Stimulated activated CD4-positive, alpha-beta T cell treated with anti-CD3 and anti-CD28 coated beads, Interleukin-12 subunit alpha, Interleukin-12 subunit beta, amount 100 ng/mL, for 48 hours (primary cell): ENCODE measurements at places on chromosomes 13 and 19.

GRCh38 chr13:113367771-113368170 is 3.8 kb upstream of the GRTP1 start:
- no peak for DNase-seq

GRCh38 chr13:63287926-63288325 is 1872.3 kb upstream of the PCDH20 start:
- no peak for DNase-seq

DNA sequence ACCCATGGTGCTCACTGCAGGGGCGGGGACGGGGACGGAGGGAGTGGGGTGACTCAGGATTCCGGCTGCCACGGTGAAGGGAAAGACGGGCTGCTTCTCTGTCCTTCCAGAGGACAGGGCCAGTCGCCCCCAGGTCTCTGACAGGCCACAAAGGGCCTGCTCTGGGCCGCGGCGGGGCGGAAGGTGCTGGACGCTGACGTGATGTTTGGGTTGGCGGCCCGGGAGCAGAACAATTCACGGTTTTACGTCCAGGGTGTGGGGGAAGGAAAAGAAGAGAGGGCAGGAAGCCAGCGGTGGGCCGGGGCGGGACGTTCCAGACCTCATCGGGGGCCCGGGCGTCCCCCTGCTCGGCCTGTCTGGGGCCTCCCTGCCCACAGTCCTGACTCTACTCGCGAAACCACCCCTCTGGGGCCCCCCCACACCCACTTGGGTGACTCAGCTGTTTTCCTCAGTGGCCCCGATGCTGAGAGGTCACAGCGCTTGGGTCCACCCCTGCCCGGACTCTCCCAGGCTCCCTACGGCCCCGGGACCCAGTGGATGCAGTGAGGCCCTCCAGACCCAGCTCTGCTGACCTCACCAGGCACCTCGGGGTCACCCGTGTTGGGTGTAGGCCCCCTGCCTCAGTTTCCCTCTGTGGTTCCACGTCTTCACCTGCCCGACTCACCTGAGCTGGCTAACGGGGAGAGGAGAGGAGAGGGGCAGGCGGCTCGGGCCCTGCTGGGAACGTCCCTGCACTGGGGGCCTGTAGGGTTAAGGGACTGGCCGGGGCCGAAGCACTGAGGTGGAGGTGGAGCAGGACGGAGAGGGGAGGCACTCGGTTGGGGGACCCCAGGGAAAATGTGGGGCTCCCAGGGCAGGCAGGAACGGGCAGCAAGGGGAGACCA is 29.2 kb downstream of the PIP5K1C start:
- no peak for DNase-seq

DNA sequence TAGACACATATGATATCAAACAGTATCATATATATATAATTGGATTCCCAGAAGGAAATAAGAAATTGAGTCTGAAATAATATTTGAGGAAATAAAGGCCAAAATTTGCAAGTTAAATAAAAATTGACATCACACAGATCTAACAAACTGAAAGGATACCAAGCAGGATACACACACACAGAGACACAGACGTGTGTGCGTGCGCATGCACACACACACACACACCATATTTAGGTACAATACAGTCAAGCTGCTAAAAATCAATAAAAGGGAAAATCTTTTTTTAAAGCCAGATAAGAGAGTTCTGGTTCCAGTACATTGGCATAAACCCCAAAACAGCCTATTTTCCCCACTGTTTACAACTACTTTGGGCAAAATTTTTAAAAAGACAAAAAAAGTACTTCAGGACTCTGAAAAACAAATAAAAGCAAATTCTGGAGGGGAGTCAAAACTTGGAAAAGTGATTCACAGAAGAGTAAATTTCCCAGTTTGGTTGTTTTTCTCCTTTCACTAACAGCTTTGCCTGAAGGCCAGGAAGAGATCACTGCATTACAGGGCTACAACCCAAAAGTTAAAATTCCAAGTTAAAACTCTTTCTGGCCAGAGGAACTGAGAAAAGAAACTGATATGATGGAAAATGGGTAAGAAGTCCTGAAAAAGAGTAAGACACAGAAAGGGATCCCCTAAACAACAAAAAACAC is 16.2 kb downstream of the MYCBP2 start:
- no peak for DNase-seq

- no peak for DNase-seq
Measured at GRCh38 chr19:47512183-47512947, 2.5 kb downstream of the NAPA start.

DNA sequence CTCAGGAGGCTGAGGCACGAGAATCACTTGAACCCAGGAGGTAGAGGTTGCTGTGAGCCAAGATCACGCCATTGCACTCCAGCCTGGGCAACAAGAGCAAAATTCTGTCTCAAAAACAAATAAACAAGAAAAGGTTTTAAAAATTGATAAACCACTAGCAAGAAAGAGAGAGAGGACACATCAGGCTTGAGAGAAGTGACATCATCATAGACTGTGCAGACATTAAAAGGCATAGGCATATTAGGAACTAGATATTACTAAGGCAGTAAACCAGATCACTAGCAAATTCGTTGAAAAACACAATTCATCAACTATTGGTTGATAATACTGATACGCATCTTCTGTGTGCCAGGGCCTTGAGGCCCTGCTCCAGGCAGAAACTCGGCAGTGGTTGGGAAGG is 7.7 kb downstream of the A1BG start:
- no peak for DNase-seq

- no peak for DNase-seq
Measured at GRCh38 chr19:4976401-4977298, 7.7 kb downstream of the KDM4B start.

GRCh38 chr19:48354332-48354992 is 9.3 kb downstream of the TMEM143 start:
- no peak for DNase-seq

DNA sequence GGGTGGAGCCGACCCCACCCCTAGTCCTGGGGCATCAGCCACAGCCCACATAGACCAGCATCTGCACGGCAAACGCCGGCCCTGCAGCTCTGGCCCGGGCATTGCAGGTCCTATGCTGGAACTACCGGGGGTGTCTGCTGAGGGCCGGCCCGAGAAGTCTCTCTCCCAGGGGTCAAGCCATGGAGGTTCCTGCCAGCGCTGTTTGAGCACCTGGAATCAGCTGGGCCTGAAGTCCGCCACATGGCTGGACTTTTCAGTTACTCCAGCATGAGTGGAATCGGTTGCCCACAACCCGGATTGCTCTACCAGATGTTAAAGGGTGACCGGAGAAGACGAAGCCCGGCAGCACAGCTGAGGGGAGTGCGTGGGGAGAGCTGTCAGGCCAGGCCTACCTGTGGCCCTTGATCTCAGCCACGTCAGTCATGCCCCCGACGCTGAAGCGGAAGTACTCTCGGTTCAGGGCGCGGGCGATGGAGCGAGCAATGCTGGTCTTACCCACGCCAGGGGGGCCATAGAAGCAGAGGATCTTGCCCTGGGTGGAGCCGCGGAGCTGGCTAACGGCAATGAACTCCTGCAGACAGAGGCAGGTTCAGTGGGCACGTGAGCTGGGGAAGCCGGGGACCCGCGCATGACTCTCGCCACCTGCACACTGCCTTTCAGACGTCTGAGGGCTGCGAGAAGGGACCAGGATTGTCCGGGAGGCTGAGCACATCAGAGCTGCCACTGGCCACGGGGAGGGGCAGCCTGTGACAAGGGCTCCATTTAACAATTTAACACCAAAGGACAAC is 8.7 kb downstream of the RPL36 start:
- DNase-seq, result no peak

GRCh38 chr13:84237143-84237542 is 354.9 kb upstream of the SLITRK1 start:
- DNase-seq, result no peak
